ENCODE measurements at places on chromosomes 4 and X. TPM values are rescaled to one million over a fixed set of nuclear protein-coding genes. Genes with fewer than 3 reads are reported as not detected.

- no peak for DNase-seq
These were observed 923.3 kb downstream of the FAT4 start for GRCh38 chr4:126238013-126238412.

GRCh38 chrX:13420545-13421183 is 100.8 kb upstream of the ATXN3L start:
- DNase-seq, result no peak

DNA sequence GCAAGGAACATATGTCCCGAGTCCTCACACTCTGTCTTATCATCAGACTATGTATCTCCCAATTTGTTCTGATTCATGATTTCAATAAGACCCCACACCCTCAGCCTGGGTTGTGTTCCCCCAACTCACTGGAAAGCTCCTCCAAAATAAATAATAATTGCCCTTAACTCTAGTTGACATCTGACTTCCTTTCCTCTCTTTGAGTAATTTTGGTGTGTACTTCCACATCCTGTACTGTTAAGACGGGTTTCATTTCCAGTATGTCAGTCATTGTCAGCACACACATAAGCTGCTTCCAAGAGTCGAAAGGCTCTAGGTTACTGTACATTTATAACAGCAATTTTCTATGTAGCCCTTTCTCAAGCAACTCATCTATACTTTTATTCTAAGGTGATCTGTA is 52.2 kb upstream of the C1QTNF7 start:
- no peak for DNase-seq

DNA sequence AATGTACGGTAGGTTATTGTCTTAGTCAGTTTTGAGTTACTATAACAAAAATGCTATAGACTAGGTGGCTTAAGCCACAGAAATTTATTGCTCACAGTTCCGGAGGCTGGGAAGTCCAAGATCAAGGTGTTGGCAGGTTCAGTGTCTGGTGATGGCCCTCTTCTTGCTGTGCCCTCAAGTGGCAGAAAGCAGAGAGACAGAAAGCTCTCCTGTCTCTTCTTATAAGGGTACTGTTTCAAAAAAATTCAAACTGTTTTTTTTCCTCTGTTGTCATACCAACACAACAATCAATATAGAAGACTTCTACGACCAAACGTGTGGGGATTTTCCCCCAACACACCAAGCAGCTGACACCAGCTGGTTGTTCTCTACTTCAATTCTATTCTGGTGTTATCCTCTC is 53.4 kb downstream of the ADGRG4 start:
- DNase-seq, result no peak

- DNase-seq, result no peak
These were observed 305.7 kb upstream of the SLIT2 start for GRCh38 chr4:19945979-19946380.

Gene IQCM
- not detected for total RNA-seq

GRCh38 chrX:20037186-20037585 is 46.3 kb upstream of the BCLAF3 start:
- DNase-seq, result no peak

Gene RTL5
- 9.8 TPM for total RNA-seq

- no peak for DNase-seq
These were observed 200.8 kb downstream of the CEP135 start for GRCh38 chr4:56149591-56149990.

Gene ATG4A
- 12.4 TPM for total RNA-seq

GRCh38 chr4:40600850-40601249 is 28.8 kb downstream of the RBM47 start:
- no peak for DNase-seq

Gene LDB2
- 63.3 TPM for total RNA-seq

- no peak for DNase-seq
These were observed 559 bp downstream of the TRPC5 start for GRCh38 chrX:112081781-112082652.

- DNase-seq, result no peak
These were observed 226.7 kb upstream of the PRKX start for GRCh38 chrX:3940000-3940610.

GRCh38 chr4:124712372-124713184 is at the start of gene ANKRD50:
ANKRD50 (minus strand) TSS chr4:124712732; CDS start chr4:124710511, 2,221 bp downstream.
- DNase-seq, result peak; percentile 90

DNA sequence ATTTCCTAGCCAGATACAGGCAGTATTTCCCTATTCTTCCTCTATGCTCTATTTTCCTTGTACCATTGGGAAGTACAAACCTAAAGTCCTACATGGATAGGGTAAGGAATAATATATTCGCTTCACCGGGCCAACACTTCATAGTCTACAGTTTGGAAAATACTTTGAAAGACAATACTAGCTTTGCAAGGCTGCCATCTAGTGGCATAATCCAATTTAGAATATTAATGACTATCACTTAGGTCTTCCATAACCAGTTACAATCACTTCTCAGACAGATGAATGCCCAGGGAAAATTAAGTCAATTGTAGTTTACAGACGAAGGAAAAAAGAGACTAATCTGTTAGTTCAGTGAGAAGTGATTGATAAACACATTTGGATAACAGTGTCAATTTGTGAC is 141.0 kb upstream of the FAM47C start:
- DNase-seq, result no peak

Gene RBM47
- total RNA-seq, result 110 TPM

DNA sequence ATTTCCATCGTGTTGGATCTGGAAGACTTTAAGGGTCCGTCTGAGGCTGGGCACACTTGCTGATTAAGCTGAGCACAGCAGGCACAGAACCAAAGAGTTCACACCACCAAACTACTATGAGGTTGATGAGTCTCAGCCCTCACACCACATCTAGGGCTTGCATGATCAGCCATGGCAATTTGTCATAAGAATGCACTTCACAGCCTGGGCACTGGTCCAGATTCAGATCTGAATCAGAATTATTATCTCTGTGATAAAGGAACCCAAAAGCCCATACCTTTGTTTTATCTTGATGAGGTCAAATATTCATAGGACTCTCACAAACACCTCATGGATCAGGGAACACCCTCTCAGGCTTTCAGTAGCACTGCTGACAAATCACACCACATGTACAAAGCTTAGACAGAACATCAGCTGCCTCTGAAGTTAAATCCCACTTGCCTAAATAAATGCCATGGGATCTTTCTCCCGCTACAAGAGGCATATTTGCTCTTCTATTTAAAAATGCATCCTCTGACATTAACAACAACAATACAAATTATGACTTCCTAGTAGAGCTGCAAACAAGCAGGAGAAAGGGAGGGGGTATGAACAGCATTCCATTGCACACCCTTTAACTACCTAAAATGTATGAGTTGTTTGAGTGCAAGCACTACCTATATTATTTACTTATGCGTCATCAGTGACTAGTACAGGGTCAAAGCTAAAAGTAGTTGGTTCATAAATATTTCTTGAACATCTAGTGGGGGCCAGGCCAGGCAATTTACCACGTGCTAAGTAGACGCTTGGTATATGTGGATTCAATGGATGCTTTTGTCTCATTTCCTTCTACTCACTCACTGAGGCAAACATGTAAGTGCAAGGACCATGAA is 186.3 kb upstream of the FGF13 start:
- DNase-seq, result no peak

GRCh38 chr4:167021545-167022155 is 212.6 kb downstream of the SPOCK3 start:
- DNase-seq, result peak; percentile 70

DNA sequence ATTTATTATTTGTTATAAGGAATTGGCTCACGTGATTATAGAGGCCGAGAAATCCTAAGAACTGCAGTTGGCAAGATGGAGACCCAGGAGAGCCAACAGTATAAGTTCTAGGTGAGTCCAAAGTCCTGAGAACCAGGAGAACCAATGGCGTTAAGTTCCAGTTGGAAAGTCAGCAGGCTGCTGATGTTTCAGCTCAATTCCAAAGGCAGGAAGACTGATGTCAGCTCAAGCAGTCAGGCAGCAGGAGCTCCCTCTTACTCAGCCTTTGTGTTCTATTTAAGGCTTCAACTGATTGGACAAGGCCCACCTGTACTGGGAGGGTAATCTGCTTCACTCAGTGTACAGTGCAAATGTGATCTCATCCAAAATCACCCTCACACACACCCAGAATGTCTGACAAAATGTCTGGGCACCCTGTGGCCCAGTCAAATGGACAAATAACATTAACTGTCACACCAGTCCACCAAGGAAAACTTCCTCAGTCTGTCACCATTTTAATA is 30.8 kb upstream of the TBL1X start:
- DNase-seq, result no peak

GRCh38 chr4:152247271-152247975 is 288.5 kb downstream of the FBXW7 start:
- no peak for DNase-seq

DNA sequence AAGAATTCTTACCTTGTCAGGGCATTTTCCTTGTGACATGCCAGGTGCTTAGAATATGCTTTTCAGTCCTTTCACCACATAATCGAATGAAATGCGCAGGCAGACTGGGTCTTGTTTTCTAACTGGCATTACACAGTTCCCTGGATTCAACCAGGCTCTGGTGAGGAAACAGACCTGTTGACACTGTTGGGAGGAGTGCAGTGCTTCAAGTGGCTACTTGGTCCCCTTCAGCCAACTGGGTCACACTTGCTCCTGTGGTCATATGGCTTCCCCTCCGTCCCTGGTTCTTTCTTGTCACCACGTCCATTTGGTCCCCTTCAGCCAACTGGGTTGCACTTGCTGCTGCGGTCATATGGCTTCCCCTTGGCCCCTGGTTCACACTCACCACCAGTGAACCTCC is 9.7 kb downstream of the SMIM20 start:
- DNase-seq, result no peak

Gene ENAM
- total RNA-seq, result 0.05 TPM

- no peak for DNase-seq
These were observed 27.7 kb downstream of the WFS1 start for GRCh38 chr4:6297266-6297815.

Gene UGT2B11
- total RNA-seq, result not detected

Gene SHROOM4
- total RNA-seq, result 19.3 TPM

GRCh38 chr4:176150356-176150682 is 45.1 kb downstream of the SPATA4 start:
- DNase-seq, result no peak

GRCh38 chr4:144410230-144410783 is 235.6 kb upstream of the HHIP start:
- DNase-seq, result no peak

Gene NEIL3
- not detected for total RNA-seq

- no peak for DNase-seq
These were observed 25.5 kb upstream of the HGFAC start for GRCh38 chr4:3416270-3416669.

GRCh38 chr4:90792696-90793095 is 665.5 kb downstream of the CCSER1 start:
- no peak for DNase-seq

Gene NCAPG
- 0.94 TPM for total RNA-seq

DNA sequence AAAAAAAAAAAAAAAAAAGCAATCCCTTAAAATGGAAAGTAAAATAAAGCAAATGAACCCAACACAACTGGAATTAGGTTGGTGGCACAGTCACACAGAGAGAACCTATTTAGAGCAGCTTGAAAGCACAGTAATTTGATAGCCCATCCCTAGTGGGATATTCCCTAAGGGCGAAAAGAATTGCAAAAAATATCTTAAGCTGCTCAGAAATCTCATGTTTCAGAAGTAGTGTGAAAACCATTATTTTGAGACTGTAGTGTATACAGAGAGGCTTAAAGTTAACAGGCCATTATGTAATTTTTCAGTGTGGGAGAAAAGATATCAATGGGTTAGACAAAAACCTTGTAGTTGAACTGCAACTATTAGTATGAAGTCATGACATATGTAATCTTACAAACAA is 40.0 kb upstream of the DHX15 start:
- DNase-seq, result no peak

- DNase-seq, result no peak
These were observed 256.5 kb downstream of the CAMK2D start for GRCh38 chr4:113505044-113505443.

DNA sequence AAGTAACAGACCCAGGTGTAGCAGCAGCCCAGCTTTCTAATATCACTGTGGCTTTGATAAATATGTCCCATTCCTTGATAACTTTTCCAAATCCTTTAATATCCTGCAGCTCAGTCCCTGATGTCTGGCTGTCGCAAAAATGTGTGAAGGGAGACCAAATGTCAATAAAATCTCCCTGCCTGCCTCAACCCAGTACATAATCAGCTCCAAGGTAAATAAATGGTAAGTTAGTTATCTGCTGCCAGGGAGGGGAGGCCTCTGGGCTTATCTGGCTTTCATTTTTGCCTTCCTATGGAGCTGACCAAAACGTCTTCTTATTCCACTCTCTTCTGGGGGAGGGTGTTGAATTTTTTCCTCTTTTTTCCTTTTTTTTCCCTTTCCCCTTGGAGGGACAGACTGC is 630.6 kb downstream of the MID1IP1 start:
- no peak for DNase-seq

GRCh38 chrX:3094261-3094660 is 53.0 kb downstream of the ARSF start:
- DNase-seq, result peak; percentile 50

DNA sequence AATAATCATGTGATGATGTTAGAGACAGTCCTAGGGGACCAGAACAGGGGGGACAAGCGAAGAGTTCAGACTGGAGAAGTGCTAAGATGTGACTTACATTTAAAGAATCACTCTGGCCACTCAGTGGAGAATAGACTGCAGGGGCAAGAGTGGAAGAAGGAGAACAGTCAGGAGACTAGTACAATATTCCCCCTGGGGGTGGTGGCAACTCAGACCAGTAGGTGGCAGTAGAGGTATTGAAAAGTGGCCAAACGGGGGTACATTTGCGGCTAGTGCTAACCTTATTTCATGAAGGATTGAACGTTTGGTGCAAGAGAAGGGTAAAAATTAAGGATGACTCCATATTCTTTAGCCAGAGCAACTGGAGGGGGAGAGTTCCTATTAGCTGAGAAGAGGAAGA is 2.7 kb upstream of the BMX start:
- DNase-seq, result peak; percentile 56

Data from ureter (tissue), 1 donor.